Neural progenitor cell (in vitro differentiated cells): ENCODE measurements at places on chromosomes 7 and 10.
A peak's percentile ranks its signal among the peaks of the same experiment; 100 is the strongest.

- DNase-seq = no peak
Measured at GRCh38 chr10:33215635-33216034, 118.8 kb downstream of the NRP1 start.

- DNase-seq = peak; percentile 85
Measured at GRCh38 chr7:31027161-31027965, 24.7 kb upstream of the ADCYAP1R1 start.

- peak; percentile 82 for DNase-seq
Measured at GRCh38 chr10:114631666-114632417, 26.2 kb downstream of the ABLIM1 start.

DNA sequence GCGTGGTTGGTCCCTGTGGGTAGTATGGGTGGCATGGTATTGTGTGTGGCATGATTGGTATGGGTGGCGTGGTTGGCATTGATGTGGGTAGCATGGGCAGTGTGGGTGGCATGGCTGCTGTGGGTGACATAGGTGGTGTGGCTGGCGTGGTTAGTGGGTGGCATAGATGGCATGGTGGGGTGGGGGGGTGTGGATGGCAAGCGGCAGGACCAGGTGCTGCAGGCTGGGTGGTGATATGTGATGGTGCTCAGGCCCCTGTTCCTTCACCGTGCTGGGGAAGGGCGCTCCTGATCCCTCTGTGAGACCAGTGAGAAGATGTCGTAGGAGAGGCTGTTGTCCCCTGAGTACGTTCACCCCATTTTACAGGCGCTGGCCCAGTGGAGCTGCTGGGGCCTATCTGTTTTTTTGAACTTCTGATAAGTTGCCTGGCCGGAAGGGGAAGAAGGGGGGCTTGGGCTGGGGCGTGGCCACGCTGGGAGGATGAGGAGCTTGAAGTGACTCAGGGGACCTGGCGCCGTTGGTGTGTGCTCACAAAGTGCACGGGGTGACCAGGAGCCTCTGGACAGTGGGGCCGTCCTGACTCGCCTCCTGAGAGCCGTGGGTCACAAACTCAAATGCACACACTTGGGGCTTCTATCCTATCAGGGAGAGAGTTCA is 17.5 kb downstream of the INPP5A start:
- no peak for DNase-seq

GRCh38 chr7:44943631-44944030 is 35.2 kb downstream of the MYO1G start:
- no peak for DNase-seq

DNA sequence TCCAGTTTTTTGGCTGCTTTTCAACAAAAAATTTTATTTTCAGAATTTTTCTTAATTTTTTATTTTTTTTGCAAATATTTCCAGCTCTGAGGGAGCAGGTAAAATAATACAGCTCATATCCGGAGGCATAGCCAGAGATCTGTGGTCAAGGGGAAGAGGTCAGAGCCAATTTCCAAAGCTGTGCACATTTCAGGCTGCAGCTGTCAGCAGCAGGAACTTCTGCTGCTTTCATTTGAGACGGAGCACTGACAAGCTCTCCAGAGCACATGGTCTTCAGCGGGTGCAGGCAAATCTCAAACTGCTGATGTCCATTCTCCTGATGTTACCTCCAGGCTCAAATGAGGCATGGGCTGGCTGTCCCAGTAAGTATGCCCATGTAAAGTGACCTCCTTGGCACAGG is 31.1 kb downstream of the SLC26A4 start:
- DNase-seq = no peak

- no peak for DNase-seq
Measured at GRCh38 chr10:86410542-86411124, 44.0 kb upstream of the GRID1 start.

DNA sequence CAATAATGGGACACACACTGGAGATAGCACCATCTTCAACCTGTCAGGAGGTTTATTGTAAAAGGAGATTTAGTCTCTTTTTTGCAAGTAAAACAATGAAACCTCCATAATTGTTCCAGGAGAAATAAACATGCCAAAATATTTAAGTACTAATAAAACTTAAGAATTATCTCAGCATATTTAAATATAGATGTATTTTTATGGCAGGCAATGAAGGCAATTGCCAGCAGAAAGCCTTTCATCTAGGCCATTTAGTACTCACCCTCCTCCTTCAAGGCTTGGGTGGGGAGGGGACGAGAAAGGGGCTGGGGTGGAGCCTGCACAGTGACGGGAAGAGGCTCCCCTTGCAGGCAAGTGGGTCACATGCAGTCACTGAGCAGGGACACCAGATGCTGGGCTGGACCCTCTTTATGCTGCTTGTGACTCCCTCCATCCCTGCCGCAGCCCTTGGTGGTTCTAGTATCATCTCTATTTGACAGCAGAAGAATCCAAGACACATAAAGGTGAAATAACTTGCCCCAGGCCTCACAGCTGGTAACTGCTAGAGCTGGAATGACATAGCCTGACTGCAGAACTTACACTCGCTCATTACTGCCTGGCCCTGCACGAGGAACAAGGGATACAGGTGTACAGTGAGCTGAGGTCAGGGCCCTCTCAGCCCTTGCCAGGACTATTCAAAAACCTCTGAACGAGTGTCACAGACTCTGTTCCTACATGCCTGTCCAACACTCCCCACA is 449.5 kb upstream of the ZMIZ1 start:
- no peak for DNase-seq

DNA sequence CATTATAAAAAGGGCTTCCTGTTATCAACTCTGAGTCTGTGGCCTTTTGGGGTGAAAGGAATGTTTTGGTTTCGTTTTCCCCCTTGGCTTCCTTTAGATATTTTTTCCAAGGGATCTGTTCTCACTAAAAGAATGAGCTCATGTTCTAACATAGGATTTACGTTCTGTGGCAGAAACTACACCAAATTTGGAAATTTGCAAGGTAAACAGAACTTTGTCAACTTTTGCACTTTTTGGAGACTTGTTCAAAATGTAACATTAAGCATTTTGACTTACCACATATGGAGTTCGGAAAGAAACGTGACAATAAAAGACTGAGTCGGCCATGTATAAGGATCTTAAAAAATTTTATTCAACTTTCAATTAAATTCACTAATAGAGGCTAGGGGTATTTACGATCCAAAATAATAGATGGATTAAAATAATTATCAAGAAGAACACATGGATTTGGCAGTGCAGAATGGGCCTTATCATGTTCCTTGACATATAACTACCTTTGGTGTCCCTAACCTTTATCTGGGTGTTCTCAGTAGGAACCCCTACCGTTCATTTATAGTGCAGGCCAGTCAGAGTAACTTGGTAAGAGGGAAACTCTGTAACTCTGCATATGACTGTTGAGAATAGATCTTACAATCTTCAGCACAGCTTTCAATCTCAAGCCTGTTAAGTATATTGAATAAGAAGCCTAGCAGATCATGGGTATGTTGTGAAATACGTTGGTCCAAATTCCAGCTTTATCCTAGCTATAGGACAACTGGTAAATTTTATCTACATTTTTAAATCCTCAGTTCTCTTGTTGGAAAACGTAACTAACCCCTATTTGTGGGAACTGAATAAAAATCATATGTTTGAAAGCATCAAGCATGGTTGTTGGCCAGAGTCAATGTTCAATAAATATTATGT is 11.8 kb downstream of the CPED1 start:
- no peak for DNase-seq

DNA sequence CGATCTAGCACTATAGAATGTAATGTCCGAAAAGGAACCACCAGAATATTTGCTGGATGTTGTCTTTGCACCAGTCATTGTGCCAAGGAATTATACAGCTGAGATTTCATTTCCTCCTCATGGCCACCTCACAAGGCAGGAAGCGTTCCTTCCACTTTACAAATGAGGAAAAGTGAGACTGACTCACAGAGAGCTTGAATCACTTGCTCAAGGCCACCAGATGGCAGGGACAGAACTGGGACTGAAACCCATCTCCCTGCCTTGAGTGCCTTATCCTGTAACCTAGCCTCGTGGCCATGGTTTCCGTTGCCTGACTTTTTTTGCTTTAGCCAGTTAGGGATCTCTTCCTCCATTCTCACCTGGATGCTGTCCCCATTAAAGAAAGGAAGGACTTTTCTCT is 44.7 kb upstream of the PDZD8 start:
- no peak for DNase-seq

- DNase-seq = no peak
Measured at GRCh38 chr7:14579971-14580370, 322.6 kb downstream of the DGKB start.

- DNase-seq = no peak
Measured at GRCh38 chr7:74307738-74308505, 18.7 kb downstream of the CLIP2 start.

GRCh38 chr7:92761391-92762097 is 74.8 kb downstream of the CDK6 start:
- no peak for DNase-seq
